ENCODE measurements at places on chromosomes 2 and 18. TPM values are rescaled to one million over a fixed set of nuclear protein-coding genes. Genes with fewer than 3 reads are reported as not detected.

DNA sequence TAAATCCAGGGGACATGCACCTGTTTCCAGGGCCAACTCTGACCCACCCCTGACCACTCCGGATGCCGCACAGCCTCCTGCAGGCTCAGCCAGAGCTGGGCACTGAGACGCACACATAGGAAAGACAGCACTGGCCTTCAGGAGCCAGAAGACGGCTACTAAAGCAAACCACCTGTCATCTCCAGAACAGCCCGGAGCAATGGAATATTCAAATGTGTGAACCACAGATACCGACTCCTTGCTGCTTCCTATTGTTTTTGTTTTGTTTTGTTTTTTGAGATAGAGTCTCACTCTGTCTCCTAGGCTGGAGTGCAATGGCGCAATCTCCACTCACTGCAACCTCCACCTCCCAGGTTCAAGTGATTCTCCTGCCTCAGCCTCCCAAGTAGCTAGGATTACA, 94.0 kb downstream of the LAMA1 start:
- DNase-seq, result no peak

RUFY4 gene
- total RNA-seq, result not detected

NPPC gene
- 0.28 TPM for total RNA-seq

DNA sequence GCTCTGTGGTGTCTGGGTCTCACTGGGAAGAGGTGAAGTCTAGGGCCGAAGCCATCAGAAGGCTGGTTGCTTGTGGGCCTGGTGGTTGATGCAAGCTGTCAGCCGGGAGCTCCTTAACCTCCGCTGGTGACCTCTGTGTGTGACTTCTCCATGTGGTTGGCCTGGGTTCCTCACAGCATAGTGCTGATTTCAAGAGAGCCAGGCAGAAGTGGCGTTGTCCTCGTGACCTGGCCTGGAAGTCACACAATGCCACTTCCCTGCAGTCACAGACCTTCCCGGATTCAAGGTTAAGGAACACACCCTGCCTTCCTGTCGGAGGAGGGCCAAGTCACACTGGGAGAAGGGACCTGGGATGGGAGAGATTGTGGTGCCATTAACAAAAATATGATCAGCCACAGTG, 303.7 kb upstream of the HS6ST1 start:
- DNase-seq, result no peak

PER2 gene
- total RNA-seq, result 3.2 TPM

DNA sequence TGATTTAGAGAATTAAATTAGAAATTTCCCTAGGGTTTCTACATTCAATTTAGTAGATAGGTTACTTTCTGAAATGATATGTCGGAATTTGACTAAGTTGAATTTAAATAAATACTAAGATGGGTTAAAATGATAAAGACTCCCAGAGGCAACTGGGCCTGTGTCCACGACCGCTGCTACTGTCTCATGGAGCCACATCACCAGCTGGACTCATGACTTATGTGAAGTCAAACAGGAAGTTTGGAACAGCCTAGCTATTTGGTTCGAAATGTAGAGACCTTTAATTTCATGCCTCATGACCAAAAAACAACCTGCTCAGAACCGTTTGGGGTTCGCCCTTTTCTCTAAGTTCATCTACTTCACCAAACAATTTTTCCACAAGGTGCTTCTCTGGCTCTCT, 22.2 kb downstream of the GRHL1 start:
- DNase-seq, result no peak

- no peak for DNase-seq
These were observed 16.6 kb downstream of the CFLAR start for GRCh38 chr2:201132518-201132917.

DNA sequence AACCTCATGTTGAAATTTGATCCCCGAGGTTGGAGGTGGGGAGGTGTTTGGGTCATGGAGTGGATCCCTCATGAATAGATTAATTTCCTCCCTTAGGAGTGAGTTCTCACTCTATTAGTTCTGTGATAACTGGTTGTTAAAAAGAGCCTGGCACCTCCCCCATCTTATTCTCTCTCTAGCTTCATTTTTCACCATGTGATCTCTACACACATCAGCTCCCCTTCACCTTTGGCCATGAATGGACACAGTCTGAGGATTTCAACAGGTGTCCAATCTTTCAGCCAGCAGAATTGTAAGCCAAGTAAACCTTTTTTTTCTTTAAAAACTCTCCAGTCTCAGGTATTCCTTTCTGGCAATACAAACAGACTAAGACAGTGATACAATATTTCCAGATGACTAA, 602.0 kb upstream of the FAM98A start:
- no peak for DNase-seq

KHK gene
- 0.56 TPM for total RNA-seq

GRCh38 chr2:191049728-191050639, 36.0 kb upstream of the STAT1 start:
- peak; percentile 87 for DNase-seq

- peak; percentile 97 for DNase-seq
These were observed 45.2 kb downstream of the ACVR1 start for GRCh38 chr2:157830696-157831570.

DNA sequence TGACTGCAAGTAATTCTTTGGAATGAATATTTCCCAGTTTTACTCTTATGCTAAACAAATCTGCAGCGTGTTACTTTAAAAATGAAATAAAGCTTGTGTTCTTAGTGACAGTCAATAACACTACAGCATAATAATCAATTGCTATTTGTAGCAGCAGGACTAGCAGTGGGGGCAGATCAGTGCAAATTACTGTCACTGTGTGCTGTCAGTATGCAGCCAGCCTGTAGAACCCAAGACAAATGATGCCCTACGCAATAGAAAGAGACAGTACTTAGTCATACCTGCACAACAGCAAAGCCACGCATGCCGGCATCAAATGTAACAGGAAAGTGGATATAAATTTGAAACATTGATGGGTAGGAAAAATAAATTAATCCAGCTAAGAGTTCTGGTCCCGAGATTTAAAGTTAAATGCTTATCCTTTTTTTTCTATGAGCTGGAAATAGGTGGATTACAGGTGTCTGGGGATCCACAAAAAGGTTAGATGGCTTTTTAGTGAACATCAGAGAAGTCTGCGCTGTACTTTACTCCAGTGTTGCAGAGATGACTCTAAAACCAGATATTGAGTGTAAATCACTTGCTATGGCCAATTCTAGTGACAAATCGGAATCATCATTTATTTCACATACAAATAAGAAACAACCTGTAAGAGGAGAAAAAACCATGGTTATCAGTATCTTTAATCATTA, 812.4 kb upstream of the ZEB2 start:
- no peak for DNase-seq

GRCh38 chr2:221629468-221629867, 57.4 kb upstream of the EPHA4 start:
- peak; percentile 87 for DNase-seq

DNA sequence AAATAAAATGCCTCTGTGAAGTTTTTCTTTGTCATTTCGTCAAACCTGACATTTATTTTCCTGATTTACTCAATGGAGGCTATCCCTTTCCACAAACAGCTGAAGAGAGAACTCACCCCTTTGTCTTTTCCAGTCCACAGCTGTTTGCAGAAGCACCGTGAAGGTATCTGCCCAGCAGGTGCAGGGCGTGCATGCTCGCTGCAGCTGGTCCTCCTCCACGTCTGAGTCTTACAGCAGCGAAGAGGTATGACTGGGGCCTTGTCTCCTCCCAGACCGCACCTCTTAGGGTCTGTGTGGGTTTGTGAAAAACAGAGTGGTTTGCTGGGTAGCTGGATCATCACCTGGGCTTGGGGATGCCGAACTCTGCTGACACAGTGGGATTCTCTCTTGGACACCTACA, 9.7 kb downstream of the SPP2 start:
- no peak for DNase-seq
